ENCODE measurements at places on chromosomes 4 and X.

- no peak for DNase-seq
Observed at GRCh38 chrX:38935561-38935960, 134.3 kb downstream of the MID1IP1 start.

GRCh38 chr4:1760521-1761071, 32.5 kb upstream of the FGFR3 start:
- no peak for DNase-seq

DNA sequence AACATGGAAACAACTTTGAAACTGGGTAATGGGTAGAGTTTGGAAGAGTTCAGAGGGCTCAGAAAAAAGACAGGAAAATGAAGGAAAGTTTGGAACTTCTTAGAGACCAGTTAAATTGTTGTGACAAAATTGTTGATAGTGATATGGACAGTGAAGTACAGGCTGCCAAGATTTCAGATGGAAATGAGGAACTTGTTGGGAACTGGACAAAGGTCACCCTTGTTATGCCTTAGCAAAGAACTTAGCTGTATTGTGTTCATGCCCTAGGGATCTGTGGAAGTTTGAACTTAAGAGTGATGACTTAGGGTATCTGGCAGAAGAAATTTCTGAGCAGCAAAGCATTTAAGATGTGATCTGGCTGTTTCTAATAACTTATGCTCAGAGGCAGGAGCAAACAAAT, 5.1 kb upstream of the ARL13A start:
- DNase-seq: no peak

DNA sequence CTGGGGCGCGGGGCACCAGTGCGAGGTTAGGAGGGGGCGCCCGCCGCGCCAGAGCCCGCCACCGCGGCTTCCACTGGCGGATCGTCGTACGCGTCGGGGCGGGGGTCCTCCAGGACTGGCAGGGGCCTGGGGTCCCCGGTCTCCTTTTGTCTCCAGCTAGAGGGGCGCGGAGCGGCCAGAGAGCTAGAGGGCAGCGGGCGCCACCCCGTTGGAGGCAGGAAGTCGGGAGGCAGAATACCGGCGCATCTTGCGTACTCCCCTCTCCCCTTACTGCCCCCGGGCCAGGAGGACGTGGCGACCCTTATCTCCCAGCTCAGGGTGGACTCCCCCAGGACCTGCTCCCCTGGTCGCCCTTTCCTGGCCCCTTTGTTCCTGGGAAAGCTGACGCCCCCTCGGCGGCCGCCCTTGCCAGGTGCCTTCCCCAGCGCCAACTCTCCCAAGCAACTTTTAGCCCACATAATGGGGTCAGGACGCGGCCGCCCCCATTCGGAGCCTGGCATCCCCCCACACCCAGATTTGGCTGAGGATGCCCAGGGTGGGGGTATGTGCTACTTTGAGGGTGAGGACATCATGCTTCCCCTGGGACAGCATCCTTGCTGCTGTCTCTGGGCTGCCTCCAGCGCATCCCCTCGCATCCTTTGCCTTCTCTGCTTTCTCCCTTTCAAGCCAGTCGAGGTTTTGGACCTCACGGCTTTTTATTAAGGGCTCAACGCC, 933 bp downstream of the CNKSR2 start:
- DNase-seq: no peak

DNA sequence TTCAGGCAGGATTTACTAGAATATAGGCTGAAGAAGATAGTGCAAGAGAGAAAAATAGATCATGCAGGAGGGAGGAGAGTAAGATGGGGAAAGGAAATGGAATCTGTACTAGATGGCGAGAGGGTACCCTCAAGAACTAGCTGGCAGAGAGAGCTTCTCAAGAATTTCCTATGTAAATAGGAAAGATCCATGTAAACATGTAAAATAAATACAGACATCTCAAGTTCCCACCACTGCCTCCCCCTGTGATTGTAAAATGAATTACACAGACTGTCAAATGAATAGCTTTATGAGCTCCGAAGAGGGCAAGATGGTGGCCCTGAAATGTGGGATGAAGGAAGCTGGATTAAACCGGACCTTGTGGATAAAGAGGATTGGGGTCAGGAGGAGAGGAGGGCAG, 178.0 kb downstream of the PALLD start:
- DNase-seq: no peak

- DNase-seq: no peak
Observed at GRCh38 chr4:15007201-15007600, 4.9 kb downstream of the CPEB2 start.

DNA sequence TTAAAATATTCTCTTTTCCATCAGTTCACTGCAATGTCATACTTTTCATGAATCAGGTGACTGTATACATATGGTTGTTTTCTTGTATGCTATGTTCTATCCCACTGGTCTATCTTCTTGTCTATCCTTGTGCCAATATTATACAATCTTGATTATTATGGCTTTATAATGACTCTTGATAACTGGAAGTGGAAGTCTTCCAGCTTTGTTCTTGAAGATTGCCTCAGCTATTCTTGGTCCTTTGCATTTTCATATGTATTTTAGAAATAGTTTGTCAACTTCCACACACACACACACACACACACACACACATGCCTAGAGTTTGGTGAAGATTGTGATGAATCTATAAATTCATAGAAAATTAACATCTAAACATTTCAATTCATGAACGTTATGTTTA, 67.9 kb downstream of the SHROOM3 start:
- DNase-seq: no peak

GRCh38 chr4:132646186-132646585, 502.9 kb upstream of the PCDH10 start:
- no peak for DNase-seq

Data from activated T-helper 1 cell treated with anti-CD3 and anti-CD28 coated beads, Interleukin-2, amount 50 U/mL, for 16 hours (primary cell).